OCI-LY7 (cell line): ENCODE measurements at places on chromosomes 1 and 21.

DNA sequence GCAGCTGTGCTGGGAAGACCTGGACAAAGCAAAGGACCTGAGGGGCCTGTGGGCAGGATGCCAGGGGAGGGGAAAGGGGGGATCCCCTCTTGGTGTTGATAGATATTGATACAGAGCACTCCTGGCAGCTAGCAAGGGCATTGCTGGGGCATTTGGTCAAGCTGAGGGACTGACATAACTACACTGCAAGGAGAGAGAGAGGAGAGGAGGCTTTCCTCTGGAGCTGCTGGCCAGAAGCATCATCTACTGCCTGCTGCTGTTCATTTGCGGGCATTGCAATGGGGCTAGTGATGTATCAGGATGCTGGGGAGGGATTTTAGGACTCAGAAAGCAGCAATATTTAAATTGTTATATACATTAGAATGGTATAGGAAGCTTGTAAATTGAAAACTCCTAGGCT is 142.0 kb downstream of the ZNF648 start:
- no peak for DNase-seq

DNA sequence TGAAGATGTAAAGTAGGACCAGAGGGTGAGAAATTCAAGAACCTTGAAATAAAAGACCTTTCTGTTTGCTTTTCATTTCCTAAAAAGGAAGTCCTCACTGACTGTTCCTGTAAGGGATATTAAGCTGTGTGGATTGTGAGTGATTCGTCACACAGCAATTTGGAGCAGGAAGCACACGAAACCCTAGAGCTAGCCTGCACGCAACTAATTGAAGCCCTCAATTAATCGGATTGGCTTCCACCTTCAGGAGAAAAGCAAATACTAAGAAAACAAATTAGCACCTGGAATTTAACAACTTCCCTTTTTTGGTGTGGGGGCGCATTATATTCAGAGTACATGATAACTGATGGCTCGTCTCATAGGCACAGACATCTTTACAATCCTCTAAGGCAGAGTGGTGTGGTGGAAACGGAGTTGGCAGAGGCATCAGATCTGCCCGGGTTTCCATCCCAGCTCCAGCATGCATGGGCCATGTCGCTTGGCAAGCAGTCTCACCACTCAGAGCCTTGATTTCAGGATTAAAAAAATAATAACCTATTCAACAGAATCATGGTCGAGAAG is 95.2 kb downstream of the KCNJ15 start:
- no peak for DNase-seq

GRCh38 chr1:55520861-55521260 is 305.7 kb upstream of the USP24 start:
- DNase-seq, result no peak

- no peak for DNase-seq
Observed at GRCh38 chr1:94925004-94925403, 1.9 kb downstream of the CNN3 start.

- DNase-seq, result no peak
Observed at GRCh38 chr1:7121622-7121988, 336.4 kb downstream of the CAMTA1 start.

DNA sequence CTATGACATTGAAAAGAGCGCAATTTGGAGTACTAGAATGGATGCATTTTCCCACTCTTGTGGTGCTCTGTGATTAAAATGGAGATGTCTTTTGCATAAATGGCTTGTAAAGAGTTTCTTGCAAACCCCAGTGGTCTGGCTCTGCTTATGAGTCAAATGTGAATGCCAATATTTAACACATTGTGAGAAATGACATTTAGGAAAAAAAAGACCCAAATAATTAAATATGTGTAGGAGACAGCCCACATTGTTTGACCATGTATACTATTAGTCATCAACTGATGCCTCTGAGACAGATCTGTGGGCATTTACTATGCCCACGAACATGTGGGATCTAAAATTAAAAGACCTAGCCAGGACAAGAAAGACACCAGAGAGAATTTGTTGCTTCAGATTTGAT is 22.2 kb upstream of the RUNX1 start:
- DNase-seq, result no peak

DNA sequence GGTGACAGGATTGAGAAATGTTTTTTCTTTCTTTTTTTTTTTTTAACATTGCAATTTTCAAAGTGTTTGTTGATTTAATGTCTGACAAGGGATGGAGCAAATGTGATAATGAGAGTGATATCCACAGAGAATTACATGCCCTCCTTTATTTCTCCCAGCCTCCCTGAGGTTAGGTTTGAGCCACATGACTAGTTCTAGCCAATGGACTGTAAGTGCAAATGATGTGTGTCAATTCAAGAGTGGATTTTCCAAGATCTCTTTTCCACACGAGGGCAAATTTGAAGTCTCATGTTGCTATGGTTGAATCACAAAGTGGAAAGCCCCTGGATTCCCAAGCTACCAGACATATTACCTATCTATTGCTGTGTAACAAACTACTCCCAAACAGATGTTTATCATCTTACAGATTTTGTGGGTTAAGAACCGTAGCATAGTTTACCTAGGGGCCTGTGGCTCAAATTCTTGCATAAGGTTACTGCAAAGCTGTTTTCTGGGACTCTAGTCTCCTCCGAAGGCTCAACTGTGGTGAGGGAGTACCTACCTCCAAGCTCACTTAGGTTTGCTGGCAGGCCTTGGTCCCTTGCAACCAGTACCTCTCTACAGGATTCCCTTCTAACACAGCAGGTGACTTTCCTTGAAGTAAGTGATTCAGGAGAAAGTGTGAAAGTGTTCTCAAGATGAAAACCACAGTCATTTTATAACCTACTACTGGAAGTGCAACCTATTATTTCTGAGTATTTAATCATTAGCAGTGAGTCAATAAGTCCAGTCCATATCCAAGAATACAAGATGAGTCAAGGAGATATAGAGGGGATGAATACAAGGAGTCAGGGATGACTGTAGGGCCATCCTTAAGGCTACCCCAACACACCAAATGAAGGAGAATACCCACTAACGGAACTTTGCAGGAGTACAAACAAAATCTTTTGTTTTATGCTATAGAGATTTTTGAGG is 533.6 kb downstream of the PTPRC start:
- DNase-seq, result no peak

- peak; percentile 12 for DNase-seq
Observed at GRCh38 chr1:105874621-105875020, 1181.9 kb upstream of the PRMT6 start.

- DNase-seq, result no peak
Observed at GRCh38 chr1:207858281-207858680, 52.6 kb downstream of the CD34 start.

DNA sequence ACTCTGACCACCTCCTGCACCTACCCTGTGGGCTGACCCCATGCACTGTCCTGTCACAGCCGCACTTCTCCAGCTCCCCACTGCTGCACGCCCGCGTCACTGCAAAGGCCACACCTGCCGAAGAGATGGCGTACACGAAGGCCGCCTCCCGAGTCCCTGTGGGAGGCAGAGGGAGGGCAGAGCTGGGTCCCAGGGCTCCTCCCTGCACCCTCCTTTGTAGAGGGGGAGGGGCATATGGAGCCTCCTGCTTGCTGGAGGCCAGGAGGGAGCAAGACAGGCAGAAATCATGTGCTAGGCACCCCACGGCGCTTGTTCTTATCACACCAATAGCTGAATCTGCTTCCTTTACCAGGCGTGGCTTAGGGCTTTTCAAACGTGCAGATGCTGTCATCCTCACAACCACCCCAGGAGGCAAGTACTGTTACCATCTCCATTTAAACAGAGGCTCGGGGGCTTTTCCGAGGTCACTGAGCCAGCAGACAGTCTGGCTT is 21.4 kb downstream of the WNT4 start:
- no peak for DNase-seq

GRCh38 chr1:193568512-193568911 is 382.1 kb upstream of the B3GALT2 start:
- DNase-seq, result no peak

GRCh38 chr1:52641307-52641706 is 8.3 kb downstream of the SHISAL2A start:
- DNase-seq, result no peak

DNA sequence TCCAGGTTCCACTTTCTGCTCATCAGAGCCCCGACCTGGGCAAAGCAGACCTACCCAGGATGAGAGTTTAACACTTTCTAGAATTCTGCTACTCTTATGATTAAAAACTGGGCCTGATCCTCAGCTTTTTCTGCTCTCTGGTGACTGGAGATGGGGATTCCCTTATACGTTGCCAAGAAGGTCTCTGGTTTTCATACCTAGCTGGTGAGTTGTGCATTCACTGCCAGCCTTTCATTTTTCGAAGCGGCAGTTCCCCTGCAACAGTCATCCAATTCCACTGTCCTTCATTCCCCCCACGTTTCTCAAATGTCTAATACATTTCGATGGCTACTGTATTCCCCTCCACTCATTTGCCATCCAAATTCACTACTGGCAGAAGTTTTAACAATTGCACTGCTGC is 135.3 kb downstream of the ADSS2 start:
- DNase-seq, result no peak

DNA sequence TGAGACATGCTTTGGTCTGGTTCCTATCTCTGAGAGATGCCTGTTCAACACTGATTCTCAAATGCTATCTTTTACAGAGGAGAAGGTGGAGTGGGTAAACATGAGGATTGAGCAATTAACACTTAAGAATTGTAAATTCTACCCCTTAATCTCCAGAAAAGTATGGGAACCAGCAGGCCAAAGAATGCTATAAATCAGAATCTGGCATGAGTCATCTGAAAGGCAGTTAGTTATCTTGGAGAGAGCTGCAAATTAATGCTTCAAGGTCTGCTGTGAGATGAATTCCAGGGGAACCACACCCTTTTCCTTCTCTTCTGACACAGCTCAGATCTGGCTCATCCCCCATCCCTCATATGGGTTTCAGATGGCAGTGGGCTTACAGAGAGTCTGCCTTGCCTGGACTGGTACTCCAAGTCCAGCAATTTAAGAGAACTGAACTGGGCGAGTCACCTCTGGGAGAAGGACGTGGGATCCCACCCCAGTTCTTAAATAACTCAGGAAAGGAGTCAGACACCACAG is 5.2 kb downstream of the S100A10 start:
- no peak for DNase-seq

DNA sequence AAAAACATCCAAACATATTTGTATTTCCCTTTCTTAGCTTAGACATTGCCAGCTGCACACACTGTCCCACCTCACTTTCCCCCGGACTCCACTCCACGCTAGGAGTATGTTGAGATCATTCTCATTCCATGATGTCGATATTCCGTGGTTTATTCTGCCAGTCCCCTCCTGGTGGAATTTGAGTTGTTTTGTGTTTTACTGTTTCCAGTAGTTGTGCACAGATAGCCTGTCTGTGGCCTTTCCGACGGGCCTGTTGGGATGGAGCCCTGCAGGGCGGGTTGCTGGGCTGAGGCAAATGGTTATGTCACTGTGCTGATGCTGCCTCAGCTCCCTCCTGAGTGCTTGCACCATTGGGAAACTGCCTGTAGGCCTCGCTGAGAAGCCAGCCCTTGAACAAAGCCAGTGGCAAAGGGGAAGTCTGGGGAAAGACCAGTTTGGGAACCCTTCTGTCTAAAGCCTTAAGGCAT is 12.8 kb downstream of the TRAPPC10 start:
- no peak for DNase-seq

DNA sequence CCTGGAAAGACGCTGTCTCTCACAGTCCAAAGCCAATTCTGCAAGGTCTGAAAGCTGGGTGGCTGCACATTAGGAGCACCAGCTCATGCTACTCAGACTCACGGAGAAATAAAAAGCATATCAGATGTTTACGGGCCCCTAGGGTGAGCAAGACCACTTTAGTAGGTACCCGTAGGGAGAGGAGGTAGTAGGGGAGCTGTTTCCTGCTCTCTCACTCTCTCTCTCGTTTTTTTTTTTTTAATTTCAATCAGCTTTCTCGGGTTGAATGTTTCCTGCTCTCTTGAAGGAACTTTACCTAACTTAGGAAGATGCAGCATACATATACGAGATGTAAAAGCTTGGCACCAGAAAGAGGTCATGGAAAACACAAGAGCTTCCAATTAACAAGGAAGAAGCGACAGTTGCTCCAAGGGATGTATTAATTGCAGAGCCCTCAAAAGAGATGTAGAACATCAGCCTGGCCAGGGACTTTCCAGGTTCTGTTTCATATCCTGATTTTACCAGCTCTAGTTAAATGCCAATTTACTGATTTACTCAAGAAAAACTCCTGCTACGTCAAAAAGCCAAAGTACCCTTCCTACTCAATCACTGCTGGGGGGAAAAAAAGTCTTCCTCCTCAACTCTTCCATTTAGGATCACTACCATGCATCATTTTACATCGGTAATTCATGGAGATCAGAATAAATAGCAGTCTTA is 3.1 kb downstream of the LORICRIN start:
- DNase-seq, result no peak

DNA sequence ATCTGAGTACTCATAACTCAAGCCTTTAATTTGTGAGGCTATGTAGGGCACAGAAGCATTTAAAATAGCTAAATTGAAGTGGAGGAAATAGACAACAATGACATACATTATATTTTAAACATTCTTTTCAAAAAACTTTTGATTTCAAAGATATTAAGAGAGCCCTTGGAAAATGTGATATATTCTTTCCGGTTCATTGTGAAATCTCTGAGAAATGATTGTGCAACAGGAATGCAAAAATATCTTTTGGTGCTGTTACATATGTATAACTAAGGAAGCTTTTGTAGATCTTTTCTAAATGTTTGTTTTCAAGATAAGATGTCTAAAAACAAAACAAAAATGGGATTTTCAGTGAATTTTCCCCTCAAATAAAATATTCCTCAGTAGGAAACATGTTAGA is 185.2 kb downstream of the LEPR start:
- no peak for DNase-seq

- DNase-seq, result peak; percentile 81
Observed at GRCh38 chr1:155979597-155980343, 1.4 kb upstream of the ARHGEF2 start.

- no peak for DNase-seq
Observed at GRCh38 chr1:36707221-36707620, 224.5 kb upstream of the CSF3R start.

DNA sequence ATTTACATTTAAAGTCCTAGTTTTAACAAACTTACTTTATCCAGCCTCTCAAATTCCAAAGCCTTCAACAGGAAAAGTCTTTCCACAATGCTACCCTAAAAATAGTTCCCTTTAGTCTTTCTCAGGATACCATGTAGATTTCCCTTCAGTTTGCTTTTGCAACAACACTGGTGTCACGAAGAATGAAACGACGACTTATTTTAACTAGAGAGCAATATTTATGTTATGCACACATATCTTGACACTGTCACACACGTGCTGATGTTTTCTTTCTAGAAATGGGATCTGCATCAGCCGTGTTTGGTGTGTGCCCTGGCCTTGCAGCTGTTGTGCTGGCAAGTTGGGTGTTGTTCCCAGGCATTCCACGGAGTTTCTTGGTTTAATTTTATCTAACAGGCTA is 75.5 kb downstream of the SIPA1L2 start:
- no peak for DNase-seq
